Naive thymus-derived CD4-positive, alpha-beta T cell (primary cell): ENCODE measurements at places on chromosomes 12 and 14. TPM values are rescaled to one million over a fixed set of nuclear protein-coding genes. Genes with fewer than 3 reads are reported as not detected.

GRCh38 chr12:122297494-122297893 is 31.2 kb upstream of the VPS33A start:
- no peaks in the 10 kb centered on the region for H3K27me3 ChIP-seq
- no peak for DNase-seq
- no peak overlapping the region for H3K4me3 ChIP-seq
- H3K36me3 ChIP-seq, result no peaks in the 10 kb centered on the region

USP44 gene
- total RNA-seq, result 3.3 TPM

- no peak for DNase-seq
- H3K27ac ChIP-seq, result no peak overlapping the region
- H3K4me1 ChIP-seq, result no peaks in the 10 kb centered on the region
Measured at GRCh38 chr12:58424735-58425392, 483.5 kb downstream of the ATP23 start.

- H3K4me1 ChIP-seq, result peaks cover 50% of the 10 kb centered on the region
- H3K36me3 ChIP-seq, result peaks cover 7% of the 10 kb centered on the region
- peak within 1 kb of the TSS; percentile 95 for H3K4me3 ChIP-seq
- H3K27ac ChIP-seq, result peak within 1 kb of the TSS; percentile 94
Measured at GRCh38 chr12:57479376-57480115, at the start of gene ARHGAP9. Gene ARHGAP9, minus strand, starts transcription at chr12:57479866. Its CDS starts 460 bp downstream, at chr12:57479406.

DAO gene
- total RNA-seq, result not detected in 2 replicates

DNA sequence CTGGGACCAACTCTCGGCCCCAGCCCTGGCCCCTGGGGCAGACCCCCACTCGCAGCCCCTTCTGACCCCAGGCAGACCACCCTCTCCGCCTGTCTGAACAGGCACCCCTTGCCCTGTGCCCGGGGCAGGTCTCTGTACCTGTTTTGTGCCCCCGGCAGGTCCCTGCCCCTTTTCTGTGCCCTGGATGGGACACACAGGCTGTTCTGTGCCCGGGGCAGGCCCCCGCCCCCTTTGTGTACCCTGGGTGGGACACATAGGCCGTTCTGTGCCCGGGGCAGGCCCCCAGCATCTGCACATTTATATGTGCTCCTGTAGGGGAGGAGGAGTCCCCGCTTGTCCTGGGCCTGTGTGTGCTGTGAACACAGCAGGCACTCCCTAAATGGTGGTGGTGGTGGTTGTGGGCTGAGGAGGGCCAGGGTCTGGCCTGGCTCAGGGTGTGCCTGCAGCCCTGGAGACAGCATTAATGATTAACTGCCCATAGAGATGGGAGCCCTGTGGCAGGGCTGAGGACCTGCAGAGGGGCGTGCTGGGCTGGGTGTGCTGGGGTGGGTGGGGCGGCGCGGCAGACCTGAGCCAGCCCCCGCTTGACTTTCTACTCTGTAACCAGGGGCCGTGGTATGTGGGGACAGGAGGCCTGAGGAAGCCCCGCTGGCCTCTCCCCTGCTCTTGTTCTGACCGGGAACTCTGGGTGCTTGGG is 3.7 kb downstream of the FBRSL1 start:
- H3K27ac ChIP-seq, result no peak overlapping the region
- H3K4me3 ChIP-seq, result no peak overlapping the region
- no peak for DNase-seq
- peaks cover 40% of the 10 kb centered on the region for H3K4me1 ChIP-seq
- H3K27me3 ChIP-seq, result no peaks in the 10 kb centered on the region

DNA sequence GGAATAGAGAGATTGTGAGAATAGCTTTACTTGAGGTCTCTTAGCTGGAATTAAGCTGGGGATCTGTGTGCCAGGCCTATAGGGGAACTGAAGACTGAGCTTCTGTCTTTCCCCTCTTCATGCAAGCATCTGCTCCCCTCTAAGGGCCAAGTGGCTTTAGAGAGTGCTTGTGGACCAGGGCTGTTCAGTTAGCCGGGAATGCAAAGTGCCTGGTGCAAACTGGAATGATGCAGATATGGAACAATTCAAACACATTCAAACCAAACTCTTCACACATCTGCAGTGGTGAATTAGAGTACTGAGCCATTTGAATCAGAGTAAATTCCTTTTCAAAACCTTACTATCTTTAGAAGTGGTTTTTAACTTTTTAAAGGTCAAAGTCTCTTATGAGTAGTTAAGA is 99.0 kb downstream of the LIN7A start:
- no peak overlapping the region for H3K27ac ChIP-seq
- no peaks in the 10 kb centered on the region for H3K4me1 ChIP-seq
- no peak for DNase-seq
- no peak overlapping the region for H3K4me3 ChIP-seq
- no peaks in the 10 kb centered on the region for H3K36me3 ChIP-seq

GPRC5A gene
- total RNA-seq, result 0.17 TPM

- H3K4me3 ChIP-seq, result no peak within 1 kb of the TSS
- no peak for DNase-seq
- H3K36me3 ChIP-seq, result no peaks in the 10 kb centered on the region
- H3K4me1 ChIP-seq, result no peaks in the 10 kb centered on the region
- no peak within 1 kb of the TSS for H3K27ac ChIP-seq
Measured at GRCh38 chr12:5945071-5946008, at the start of gene ANO2. Gene ANO2, minus strand, starts transcription at chr12:5945259. Its CDS starts 42 bp downstream, at chr12:5945217.

RILPL2 gene
- 5.6 TPM for total RNA-seq

ST8SIA1 gene
- total RNA-seq, result 0.48 and 0.53 TPM in 2 replicates

DNA sequence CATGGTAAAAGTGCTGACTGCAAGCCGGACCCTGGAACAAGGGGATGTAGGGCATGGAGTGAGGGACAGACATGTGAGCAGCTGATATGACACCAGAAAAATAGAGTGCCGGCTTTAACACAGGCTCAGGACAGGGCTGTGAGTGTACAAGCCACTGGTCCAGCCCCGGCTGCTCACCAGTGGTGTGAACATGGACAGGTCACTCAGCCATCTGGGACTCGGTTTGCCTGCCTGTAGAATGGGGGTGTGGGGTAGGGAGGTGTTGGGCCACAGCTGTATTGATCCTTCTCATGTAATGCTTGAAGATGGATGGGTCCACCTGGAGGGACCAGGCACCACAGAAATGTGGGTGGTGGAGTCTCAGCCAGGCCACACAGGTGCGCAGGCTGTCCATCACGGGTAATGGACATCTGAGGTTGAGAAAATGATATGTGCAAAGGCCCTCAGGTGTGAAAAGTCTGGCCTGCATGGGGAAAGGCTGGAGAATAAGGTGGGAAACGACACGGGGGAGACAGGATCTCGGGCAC is 10.6 kb upstream of the KRT74 start:
- H3K36me3 ChIP-seq, result no peaks in the 10 kb centered on the region
- peaks cover 62% of the 10 kb centered on the region for H3K4me1 ChIP-seq
- H3K27ac ChIP-seq, result peak overlapping the region; percentile 65
- no peaks in the 10 kb centered on the region for H3K27me3 ChIP-seq
- no peak overlapping the region for H3K4me3 ChIP-seq
- no peak for DNase-seq

GPRC5D gene
- total RNA-seq, result not detected in 2 replicates

MSRB3 gene
- total RNA-seq, result not detected in 2 replicates

SLC2A3 gene
- total RNA-seq, result 116 TPM

GRCh38 chr12:110995016-110995415 is 74.6 kb upstream of the MYL2 start:
- H3K36me3 ChIP-seq, result no peaks in the 10 kb centered on the region
- no peak for DNase-seq
- no peak overlapping the region for H3K27ac ChIP-seq

ALDH2 gene
- 69.3 TPM for total RNA-seq
